ENCODE measurements at places on chromosomes 1 and 21.
A peak's percentile ranks its signal among the peaks of the same experiment; 100 is the strongest.

DNA sequence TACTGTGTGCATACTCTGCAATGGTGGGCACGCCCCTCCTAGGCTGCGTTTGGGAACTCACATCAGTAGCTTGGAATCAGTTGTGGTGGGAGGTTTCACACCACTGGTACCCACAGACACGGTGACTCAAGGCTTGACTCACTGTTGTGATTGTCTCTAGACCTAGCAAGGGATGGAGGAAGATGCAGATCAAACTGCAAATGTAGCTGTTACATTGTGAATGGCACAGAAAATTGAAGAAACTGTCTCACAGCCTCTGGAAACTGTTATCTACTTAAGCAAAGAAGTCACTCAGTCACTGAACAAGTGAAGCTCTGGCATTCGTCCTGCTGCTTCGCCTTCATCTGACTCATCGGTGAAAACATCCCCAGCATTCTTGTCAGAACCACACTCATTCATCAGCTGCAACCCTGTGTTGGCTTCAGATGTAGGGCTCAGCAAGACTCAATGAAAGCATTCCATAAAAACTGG, 59.5 kb downstream of the POFUT2 start:
- DNase-seq: peak; percentile 98

GRCh38 chr1:221035662-221036153, 156.5 kb downstream of the HLX start:
- peak; percentile 67 for DNase-seq

GRCh38 chr1:177385760-177386698, 215.3 kb downstream of the BRINP2 start:
- peak; percentile 3 for DNase-seq

GRCh38 chr1:178500091-178500770, 3.5 kb upstream of the CLEC20A start:
- DNase-seq: no peak

DNA sequence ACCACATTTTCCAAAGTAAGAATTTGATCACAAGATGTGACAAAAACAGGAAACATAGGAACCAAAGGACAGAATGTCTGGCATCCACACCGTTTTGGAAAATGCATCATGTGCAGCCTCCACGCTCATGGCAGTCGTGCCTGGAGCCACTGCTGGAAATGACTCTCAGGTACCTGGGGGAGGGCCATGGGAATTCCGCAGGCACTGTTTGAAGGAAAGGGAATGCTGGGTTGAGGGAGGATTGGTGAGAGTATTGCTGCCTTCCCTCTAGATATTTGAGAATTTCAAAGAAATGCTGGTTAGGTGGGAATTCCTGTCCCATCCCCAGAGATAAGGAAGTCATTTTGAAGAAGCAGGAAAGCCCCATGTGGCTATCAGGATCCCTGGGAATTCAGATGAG, 10.8 kb downstream of the SLAMF1 start:
- DNase-seq: no peak

- DNase-seq: no peak
Measured at GRCh38 chr1:16420424-16421118, 16.7 kb downstream of the SPATA21 start.

- DNase-seq: no peak
Measured at GRCh38 chr1:106173101-106173500, 883.4 kb upstream of the PRMT6 start.

All from AG10803 (cell line).